ENCODE measurements at places on chromosomes 7 and 10.

GRCh38 chr7:90383861-90384260 lies 19.4 kb upstream of the CLDN12 start:
- no peak for DNase-seq

DNA sequence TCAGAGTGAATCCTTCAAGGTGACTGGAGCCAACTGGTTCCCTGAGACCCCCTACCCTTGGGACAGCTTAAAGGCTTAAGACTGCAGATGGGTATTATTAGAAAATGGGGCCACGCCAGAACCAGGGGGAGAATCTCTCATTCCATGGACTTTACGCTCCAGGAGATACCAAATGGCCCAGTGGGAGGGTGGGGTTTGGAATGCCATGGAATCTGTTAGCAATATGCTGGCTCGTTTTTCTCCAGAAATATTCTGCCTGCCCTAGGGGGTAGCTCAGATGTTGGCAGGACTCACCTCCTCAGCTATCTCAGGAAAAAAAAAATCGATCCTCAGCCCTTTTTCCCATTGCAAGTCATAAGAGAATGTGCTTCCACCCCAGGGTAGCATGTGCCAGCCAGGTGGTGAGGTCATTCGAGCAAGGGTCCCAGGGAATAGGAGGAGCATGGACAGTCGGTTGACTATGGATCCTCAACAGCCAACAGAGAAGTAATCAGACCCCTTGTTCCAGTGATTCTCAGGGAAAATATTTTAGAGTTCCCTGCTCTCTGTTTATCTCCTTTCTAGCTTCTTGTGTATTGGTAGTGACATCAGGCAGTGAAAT lies 22.9 kb downstream of the SVIL start:
- no peak for DNase-seq

DNA sequence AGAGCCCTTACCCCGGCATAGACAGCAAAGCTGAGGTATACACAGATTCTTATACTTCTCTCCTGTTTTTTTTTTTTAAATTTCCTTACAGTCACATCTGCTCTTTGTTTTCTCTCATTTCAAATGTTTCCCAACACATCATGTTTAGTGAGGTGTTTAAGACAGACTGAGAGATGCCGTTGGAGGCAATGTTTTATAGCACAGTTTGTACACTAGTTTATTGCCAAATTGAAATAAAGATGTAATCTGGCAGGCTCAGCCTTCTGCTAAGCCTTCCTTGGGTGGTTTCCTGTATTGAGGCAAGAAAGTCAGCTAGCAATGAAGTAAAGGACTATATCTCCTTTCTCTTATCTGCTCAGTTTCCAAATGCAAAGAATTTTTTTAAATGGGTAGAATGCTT lies 393.4 kb downstream of the SORCS1 start:
- DNase-seq: no peak

GRCh38 chr7:155120460-155120859 lies 50.3 kb downstream of the HTR5A start:
- no peak for DNase-seq

DNA sequence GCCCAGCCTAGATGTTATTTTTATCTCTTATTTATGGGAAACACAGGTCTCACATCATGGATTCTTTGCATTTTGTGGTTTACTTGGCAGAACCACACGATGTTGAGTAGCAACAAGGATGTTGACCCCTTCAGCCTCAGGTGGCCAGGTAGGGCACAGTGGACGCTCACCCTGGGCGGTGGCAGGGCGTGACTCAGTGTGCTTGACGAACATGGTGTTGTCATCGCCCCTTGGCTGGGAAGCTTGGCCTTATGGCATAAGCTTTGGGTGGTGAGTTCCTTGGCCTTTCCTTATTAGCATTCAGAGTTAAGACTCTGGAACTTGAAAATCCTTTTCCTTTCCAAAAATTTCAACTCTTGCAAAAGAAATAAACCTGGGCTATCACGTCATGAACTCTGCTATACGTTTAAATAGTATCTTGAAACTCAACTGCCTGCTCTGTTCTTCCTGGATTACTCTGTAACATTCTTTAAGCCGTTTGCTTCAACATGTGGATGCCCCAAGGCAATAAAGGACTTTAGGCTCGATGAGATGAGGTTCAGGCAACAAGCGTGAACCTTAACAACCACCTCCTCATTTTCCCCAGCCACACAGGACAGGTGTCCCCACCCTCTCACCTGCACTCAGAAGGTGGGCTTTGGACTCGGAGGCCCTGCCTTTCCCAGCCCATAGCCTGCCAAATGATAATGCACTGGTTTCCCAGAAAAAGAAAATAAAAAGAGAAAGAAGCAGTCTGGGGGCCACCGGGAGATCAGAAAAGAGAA lies 22.5 kb upstream of the ECHDC3 start:
- no peak for DNase-seq

DNA sequence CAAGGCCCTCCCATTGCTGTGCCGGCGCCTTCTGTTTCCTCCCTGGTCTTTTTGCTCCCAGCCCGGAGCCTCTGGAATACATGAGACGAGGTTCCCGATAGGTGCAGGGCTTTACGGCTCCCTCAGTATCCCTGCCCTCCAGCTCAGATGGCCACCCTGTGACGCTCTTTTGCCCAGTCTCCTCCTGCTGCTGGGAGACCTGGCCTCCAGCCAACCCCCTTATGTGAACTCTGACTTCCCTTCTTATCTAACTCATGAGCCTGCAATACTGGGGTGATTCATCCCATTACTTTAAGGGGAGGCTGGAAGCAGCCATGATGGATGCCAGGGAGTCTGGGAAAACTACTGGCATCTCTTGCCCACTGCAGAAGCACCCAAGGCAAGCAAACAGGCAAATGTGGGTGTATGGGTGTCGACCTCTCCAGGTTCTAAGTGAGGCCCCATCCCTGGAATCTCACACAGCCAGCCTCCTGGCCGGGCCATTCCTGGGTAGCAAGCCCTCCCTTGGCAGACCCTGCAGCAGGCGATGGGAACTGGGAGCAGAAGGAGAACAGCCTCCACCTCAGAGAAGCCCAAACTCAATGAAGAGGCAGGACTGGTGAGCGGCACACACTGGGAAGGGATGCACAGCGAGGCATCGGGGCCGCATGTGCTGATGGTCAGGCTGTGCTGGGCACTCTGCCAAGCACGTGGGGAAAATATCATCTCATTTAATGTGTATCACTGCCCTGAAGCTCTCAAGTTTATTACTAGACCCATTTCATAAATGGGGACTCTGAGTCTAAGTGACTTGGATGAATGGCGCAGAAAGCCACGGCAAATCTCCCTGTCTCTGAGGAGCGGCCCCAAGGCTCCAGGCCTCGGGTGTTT lies 97.5 kb downstream of the FAM53B start:
- peak; percentile 88 for DNase-seq

All from tibial artery (tissue), 4 donors.